ENCODE measurements at places on chromosomes 12 and 14.

DNA sequence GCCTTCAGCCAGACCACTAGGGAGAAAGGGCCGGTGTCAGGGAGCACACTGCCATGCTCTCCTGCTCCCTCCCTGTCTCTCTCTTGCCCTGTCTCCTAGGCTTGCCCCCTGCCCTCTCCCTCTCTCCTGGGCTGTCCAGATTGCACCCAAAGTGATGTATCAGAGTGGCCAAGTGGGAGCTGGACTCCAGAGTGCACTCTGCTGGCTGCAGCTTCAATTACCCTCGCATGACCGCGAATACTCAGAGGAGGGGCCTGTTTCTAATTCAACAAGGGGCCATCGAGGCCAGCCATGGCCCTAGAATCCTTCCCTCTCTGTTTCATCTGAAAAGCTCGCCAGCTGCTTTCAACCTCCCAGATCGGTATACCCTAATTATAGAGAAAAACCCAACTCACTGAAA is 206.4 kb upstream of the FKBP4 start:
- no peak for DNase-seq

DNA sequence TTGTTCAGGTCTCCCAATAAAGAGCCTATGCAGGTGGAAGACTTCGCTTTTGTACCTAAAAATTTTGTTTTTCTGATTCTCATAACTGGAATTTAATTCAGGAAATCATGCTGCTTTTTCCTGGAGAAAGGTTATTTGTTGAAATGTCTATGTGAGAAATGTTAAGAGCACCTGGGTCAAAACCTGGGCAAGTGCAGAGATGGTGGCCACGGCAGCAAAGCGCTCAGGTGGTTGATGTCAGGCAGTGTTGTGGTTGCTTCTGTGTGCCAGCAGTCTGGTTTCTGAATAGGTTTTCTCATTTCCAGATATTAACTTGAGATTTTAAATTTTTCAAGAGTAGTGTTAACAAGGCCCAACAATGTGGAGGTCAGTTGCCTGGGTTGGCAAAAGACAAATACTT is 96.2 kb downstream of the ESR2 start:
- no peak for DNase-seq

DNA sequence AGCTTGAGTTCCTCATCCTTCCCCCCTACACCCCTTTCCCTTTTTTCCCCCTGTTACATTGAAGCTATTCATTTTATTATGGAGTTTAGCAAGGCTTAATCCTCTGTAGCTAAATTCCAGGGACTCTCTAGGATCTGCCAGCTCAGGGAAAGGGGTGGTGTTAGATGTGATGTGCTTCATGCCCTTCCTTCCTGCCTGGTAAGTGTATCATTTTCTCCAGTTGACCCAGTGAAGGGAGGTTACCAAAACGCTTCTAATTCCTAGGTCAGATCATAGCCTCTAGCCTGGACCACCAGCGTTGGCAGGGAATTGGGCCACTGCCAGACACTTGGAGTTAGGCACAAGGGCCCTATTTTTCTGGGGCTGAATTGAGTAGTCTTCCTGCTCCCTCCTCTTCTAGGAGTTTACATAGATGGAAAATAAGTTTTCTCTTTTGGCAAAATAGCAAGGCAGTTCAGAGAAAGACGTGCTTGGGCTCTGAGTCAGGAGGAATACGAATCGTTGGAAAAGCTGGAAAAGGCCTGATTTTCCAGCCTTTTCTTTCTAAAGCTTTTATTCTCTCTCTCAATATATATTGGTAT is 88.3 kb downstream of the NPAS3 start:
- no peak for DNase-seq

- DNase-seq = no peak
Measured at GRCh38 chr12:96241846-96242256, 47.7 kb downstream of the ELK3 start.

DNA sequence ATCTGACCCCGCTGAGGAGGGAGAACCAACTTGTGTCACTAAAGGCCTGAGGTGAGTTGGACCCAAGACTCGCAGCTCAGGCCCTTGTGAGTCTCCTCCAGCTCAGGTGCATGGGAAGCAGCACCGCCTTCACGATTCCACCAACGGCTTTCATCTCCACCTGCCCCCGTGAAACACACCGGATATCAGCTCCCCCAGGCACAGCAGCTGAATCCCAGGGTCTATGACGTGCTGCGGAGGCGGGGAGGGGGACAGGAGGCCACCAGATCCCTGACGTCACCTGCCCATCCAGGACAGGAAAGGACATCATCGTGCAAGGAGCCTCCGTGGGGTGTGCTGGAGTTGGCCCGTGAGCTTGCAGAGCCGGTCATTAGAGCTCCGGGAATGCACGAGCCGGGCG is 18.5 kb upstream of the SFSWAP start:
- DNase-seq = no peak

- DNase-seq = peak; percentile 2
Measured at GRCh38 chr12:105945880-105946279, 192.9 kb downstream of the NUAK1 start.

Data from HT1080 (cell line).